ENCODE measurements at places on chromosomes 13 and 19.

DNA sequence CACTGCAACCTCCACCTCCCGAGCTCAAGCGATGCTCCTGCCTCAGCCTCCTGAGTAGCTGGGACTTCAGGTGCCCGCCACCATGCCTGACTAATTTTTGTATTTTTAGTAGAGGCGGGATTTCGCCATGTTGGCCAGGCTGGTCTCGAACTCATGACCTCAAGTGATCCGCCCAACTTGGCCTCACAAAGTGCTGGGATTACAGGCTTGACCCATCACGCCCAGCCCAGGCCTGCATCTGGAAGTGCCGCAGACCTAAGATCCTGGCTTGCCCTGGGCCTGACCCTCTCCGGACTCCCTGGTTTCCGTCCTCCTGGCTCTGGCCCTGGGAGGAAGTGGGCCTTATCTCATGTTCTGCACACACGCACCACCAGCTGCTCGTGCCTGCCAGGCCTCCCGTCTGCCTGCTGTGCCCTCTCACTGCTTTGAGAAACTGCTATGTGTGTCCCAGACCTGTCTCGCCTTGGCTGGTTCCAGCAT, 4.7 kb upstream of the PTGIR start:
- DNase-seq: no peak

GRCh38 chr13:75416327-75417011, 65.5 kb downstream of the TBC1D4 start:
- DNase-seq: no peak

GRCh38 chr13:49630580-49630979, 2.3 kb downstream of the ARL11 start:
- DNase-seq: no peak

GRCh38 chr19:17610384-17610783, 54.9 kb downstream of the COLGALT1 start:
- DNase-seq: no peak

GRCh38 chr19:3319643-3320353, 46.6 kb upstream of the NFIC start:
- no peak for DNase-seq

GRCh38 chr19:5138606-5139582, 170.0 kb downstream of the KDM4B start:
- DNase-seq: peak; percentile 46

GRCh38 chr19:3556978-3557460, 367 bp downstream of the MFSD12 start:
- no peak for DNase-seq

- no peak for DNase-seq
These were observed 74.2 kb downstream of the COL4A1 start for GRCh38 chr13:110232756-110233155.

GRCh38 chr19:6273701-6274601, 5.8 kb downstream of the MLLT1 start:
- DNase-seq: no peak

DNA sequence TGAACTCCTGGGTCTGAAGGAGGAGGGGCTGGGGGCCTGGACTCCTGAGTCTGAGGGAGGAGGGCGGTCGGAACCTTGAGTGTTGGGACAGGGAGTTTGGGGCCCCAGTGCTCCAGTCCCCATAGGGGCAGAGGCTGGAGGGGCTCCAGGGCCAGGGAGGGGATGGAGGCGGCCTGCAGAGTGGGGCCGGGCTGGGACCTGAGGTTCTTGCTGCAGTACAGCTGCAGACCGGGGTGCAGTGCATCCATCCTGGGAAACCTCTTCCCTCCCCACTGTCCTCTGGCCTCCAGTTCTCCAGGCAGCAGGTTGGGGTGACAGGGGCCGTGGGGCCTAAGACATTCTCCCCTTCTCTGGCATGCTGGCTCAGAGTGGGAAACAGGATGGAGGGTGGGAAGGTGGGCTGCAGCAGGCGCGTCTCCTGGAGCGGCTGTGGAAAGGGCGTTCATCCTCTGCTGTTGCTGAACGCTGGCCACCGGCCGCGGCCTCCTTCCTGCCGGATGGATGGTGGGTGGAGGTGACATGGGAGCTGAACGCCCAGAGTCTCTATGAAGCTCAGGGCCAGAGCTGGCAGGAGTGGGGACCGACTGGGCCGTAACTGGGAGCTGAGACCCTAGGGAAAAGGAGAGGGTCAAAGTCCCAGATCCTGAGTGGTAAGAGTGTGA, 1.6 kb downstream of the BRSK1 start:
- DNase-seq: no peak

DNA sequence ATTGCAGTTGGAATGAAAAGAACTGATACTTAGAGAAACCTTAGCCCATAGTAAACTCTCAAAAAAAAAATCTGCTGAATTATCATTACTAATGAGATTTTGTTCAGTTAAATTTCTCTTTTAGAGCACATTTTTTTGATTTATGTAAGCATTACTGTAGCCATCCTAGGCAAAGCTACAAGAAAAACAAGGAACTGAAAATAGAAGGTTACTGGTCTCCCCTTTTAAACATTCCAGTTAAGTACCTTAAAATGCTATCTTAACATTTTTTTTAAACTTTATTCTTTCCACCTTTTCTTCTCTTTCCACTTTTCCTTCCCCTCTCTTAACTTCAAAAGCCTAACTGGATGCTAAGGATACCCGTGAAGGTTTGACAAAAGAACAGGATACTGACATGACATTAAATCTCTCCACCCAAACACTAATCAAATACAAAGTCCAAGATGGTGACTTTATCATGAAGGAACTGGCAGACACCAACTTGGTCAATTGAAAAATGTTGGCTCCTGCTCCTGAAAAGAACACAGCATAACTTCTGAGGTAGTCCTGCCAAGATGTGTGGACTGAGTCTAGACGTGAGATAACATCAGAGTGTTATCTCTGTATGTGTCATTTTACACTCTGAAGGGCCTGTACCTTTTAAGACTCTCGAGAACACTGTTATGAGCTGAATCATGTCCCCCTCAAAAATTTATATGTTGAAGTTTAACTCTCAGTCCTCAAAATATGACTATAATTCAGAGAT, 29.5 kb upstream of the SACS start:
- no peak for DNase-seq

DNA sequence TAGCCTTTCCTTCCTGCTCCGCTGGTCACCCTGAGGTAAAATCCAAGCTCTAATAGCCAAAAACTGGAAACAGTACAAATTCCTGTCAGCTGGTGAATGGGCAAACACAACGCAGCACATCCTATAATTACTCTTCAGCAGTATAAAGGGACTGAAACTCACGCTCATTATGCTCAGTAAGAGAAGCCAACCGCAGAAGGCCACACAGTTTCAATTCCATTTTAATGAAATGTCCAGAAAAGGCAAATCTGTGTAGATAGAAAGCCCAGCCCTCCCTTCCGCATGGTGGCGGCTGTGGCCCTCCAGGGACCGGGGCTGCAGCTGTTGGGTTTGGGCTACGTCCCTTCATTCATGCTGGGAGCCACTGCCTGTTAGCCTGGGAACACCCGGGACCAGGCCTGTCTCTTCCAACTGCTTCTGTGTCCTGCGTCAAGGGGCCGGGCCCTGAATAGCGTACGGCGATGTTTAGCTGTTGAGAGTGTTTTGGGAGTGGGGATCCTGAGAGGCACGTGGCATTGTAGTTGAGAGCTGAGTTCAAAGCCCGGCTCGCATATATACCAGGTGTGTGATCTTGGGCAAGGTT, 23.5 kb downstream of the NKPD1 start:
- DNase-seq: no peak

DNA sequence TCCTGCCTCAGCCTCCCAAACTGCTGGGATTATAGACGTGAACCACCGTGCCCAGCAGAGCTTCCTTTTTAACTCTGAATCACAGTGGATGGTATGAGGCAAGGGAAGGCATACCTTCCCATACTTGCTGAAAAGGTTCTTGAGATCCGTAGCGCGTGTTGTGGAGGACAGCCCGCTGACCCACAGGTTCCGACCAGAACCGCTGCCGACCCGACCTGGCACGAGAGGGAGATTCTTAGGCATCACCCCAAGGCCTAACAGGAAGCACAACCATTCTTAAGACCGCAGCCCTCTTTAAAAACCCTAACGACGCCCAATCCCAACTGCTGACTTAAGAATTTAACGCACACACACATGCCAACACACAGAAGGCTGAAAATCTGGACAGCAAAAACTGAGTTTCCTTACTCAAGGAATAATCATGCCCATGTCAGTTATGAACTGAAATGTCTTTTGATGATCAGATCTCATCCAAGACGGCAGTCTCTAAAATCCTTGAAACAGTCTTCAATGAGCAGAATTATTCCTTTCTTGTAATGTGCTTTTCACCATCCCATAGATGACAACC, 12.6 kb downstream of the SAFB2 start:
- no peak for DNase-seq

DNA sequence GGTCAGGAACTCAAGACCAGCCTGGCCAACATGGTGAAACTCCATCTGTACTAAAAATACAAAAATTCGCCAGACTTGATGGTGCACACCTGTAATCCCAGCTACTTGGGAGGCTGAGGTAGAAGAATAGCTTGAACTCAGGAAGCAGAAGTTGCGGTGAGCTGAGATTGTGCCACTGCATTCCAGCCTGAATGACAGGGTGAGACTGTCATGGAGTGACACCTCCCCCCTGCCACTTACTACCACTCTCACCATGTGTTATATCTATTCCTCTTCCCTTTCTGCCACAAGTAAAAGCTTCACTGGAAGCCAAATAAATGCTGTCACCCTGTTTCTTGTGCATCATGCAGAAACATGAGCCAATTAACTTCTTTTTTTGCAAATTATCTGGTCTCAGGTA, 10.6 kb upstream of the CEACAM4 start:
- DNase-seq: no peak

GRCh38 chr19:45972947-45973540, 621 bp downstream of the NOVA2 start:
- DNase-seq: no peak

GRCh38 chr19:46756544-46756888, 10.3 kb upstream of the STRN4 start:
- DNase-seq: no peak

- DNase-seq: no peak
These were observed 10.3 kb upstream of the FUT5 start for GRCh38 chr19:5880604-5881078.

- no peak for DNase-seq
These were observed 512 bp downstream of the MED4 start for GRCh38 chr13:48094404-48094780.

GRCh38 chr19:2511570-2511969, 35.6 kb downstream of the GADD45B start:
- no peak for DNase-seq

DNA sequence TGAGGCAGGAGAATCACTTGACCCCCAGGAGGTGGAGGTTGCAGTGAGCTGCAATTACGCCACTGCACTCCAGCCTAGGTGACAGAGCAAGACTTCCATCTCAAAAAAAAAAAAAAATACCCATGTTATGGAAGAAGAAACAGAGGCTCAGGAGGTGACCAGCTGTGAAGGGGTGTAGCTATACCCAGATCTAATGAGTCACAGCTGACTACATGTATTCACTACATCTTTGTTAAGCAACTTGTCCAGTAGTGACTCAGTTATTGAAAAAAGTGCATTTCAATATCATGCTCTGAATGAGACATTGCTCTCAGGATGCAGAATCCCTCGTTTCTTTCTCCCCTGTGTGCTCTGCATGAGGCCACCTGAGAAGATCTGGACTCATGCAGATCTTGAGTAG, 16.1 kb upstream of the SPART start:
- no peak for DNase-seq

DNA sequence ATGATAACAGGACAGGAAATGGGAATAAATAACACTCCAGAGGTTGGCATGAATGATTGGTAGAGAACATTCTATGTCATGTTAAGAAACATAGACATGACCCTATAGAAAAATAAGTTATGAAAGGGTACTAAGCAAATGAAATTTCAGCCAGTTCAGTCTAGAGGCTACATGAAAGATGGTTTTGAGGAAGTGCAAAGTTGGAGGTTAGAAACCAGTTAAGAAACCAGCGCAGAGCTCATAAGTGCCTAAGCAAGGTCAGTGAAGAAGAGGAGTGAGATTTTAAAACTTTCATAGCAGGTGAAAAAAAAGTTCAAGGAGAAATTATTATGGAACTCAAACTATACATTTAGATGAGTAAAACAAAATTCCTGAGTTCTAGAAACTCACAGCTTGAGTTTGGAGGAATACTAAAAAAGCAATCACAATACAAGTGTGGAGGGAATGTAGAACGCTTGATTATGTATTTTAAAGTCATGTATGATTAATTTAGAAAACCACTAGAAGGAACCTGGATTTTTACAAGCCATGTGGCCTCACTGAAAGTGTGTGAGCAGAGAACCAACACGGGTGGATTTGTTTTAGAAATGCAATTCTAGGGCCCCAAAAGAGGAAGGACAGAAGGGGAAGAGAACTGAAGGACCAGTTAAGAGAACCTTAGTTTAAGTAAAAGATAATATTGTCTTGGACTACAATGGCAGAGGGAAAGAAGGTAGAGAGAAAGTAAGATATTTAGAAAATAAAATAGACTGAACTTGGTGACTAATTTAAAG, 162.4 kb downstream of the PCDH20 start:
- DNase-seq: no peak

DNA sequence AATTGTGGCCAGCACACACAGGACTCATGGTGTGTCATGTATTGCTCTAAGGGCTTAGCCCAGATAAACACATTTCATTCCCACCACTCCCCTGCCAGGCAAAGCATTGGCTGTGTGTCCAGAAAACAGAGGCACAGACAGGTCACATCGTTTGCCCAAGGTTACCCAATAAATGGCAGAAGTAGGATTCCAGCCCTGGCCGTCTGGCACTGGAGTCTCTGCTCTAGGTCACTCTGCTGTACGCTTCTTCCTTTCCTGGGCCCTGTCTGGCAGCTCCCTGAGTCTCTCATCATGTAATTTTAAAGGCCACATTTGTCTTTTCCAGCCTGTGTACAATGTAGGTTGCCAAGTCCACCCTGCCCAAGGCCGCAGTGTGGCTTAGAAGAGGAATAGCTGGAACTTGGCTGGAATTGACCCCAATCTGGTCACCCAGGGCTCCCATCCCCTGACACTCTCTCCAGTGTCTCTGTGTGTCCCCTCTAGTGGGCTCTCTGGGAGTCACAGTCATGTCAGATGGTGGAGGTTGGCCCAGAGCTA, 264.5 kb upstream of the TSHZ3 start:
- DNase-seq: no peak

GRCh38 chr13:74074723-74075122, 59.5 kb downstream of the KLF12 start:
- DNase-seq: no peak

DNA sequence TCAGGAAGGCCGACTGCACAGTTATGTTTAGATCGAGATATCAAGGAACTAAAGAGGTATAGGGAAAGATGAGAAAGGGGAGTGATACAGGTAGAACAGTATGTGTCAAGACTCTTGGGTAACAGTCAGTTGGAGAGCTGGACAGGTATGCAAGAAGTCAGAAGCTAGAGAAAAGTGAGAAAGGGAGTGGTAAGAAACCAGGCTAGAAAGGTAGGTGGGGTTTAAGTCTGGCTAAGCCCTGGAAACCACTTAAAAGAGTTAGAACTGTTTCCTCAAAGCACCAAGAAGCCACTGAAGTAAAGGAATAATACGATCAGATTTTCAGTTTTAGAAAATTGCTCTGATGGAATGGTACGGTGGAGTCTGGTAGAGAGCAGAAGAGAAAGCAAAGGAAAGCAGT, 196.4 kb downstream of the VWA8 start:
- no peak for DNase-seq

Measured in stimulated activated CD8-positive, alpha-beta memory T cell treated with anti-CD3 and anti-CD28 coated beads, Interleukin-4, amount 100 ng/mL, for 1 hour (primary cell).